ENCODE measurements at places on chromosomes 12 and 14. TPM values are rescaled to one million over a fixed set of nuclear protein-coding genes. Genes with fewer than 3 reads are reported as not detected.

Gene AQP6
- total RNA-seq = 0.17 TPM

Gene APAF1
- 19.3 TPM for total RNA-seq

Gene PROX2
- not detected for total RNA-seq

Gene METTL3
- 59.9 TPM for total RNA-seq

Gene KRT75
- not detected for total RNA-seq

Gene CARMIL3
- total RNA-seq = 0.17 TPM

Gene OR6C74
- total RNA-seq = not detected

Gene NEUROD4
- total RNA-seq = not detected

Gene DNAJC22
- 4.6 TPM for total RNA-seq

Gene BEGAIN
- under 0.01 TPM for total RNA-seq

Gene STAC3
- 0.26 TPM for total RNA-seq

Gene CLEC7A
- total RNA-seq = not detected

Gene PTPN6
- 0.26 TPM for total RNA-seq

Gene DTX1
- 0.26 TPM for total RNA-seq

Gene SOAT2
- not detected for total RNA-seq

Gene SPIC
- not detected for total RNA-seq

Gene KRT4
- total RNA-seq = under 0.01 TPM

Gene PLA2G1B
- total RNA-seq = not detected

Gene SLC22A17
- 23.1 TPM for total RNA-seq

Gene ORAI1
- 8.1 TPM for total RNA-seq

Gene TAS2R7
- not detected for total RNA-seq

Gene LYZ
- total RNA-seq = 0.17 TPM

Gene FAM90A1
- 0.33 TPM for total RNA-seq

Gene TAC3
- 0.17 TPM for total RNA-seq

Gene GARIN6
- not detected for total RNA-seq

Gene KRT1
- not detected for total RNA-seq

Gene NFYB
- 48.0 TPM for total RNA-seq

Gene TMEM229B
- 0.77 TPM for total RNA-seq

Gene TMPO
- total RNA-seq = 37.8 TPM

Gene PRH2
- total RNA-seq = not detected

Gene LRFN5
- total RNA-seq = 3.6 TPM

Gene P2RX7
- 16.7 TPM for total RNA-seq

Gene TEX22
- 0.51 TPM for total RNA-seq

Gene CPNE8
- total RNA-seq = 10.5 TPM

Gene IFNG-AS1
- not detected for total RNA-seq

Gene NTS
- not detected for total RNA-seq

Gene FMNL3
- total RNA-seq = 22.5 TPM

Gene INHBC
- not detected for total RNA-seq

Gene SLC41A2
- total RNA-seq = 22.8 TPM

Gene CLEC6A
- not detected for total RNA-seq

Gene TAMALIN
- 12.1 TPM for total RNA-seq

Gene IAPP
- not detected for total RNA-seq

Gene AHNAK2
- 106 TPM for total RNA-seq

Gene GNB3
- 1.3 TPM for total RNA-seq

Gene SDS
- not detected for total RNA-seq

Gene C14orf132
- 48.6 TPM for total RNA-seq

Gene LGR5
- total RNA-seq = not detected

Gene KRT71
- total RNA-seq = not detected

Gene ZFHX2
- 0.33 TPM for total RNA-seq

Gene ACSS3
- 32.9 TPM for total RNA-seq

Gene RERGL
- not detected for total RNA-seq

Measured in fibroblast of lung (primary cell).